ENCODE measurements at places on chromosomes 16 and 17.

DNA sequence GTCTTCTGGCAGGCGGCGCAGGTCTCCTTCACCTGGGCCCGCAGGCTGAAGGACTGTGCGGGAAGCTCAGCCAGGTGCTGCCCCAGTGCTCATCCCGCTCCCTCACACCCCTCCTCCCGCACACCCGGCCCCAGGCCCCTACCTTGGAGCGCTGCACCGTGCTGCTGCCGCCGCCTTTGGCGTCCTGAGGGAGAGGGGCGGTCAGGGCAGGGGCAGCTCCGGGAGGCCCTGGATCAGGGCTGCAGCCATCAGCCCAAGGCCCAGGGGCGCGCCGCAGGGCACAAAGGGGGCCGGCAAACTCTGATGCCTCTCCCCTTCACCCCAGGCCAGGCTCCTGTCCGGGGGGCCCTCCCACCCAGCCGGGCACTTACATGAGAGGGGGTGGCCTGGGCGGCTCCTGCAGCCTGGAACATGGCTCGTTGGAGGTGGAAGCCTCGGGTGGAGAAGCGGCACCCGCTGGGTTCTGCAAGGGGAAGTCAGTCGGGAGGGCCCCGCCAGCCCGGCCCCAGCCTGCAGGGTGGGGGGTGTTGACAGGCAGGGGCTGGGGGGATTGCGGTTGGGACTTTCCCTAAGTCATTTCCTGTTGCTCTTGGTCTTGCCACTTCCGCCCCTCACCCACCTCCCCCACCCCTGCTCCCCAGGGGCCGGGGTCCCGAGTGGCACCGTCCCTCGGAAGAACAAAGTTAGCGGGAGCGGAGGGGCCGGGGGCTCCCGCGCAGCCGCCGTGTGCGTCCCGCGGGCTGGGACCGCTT, 863 bp downstream of the LIMD2 start:
- no peak for DNase-seq

- DNase-seq: no peak
Measured at GRCh38 chr17:39095309-39095686, 56.1 kb downstream of the PLXDC1 start.

DNA sequence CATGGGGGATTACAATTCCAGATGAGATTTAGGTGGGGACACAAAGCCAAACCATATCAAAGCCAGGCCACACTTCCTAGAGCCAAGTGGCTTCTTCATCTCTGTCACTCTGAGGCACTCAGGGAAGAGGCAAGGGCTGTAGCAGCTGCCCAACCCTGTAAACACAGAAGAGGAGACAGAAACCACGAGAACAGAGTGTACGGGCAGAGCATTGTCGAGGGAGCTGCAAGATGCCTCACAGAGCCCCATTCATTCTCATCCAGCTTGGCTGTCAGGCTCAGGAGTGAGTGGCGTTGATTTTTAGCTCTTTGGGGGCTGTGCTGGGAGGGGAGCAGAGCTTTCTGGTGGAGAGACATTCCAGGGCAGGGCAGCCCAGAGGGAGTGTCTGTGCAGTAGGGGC, 117.2 kb upstream of the SALL1 start:
- DNase-seq: no peak

DNA sequence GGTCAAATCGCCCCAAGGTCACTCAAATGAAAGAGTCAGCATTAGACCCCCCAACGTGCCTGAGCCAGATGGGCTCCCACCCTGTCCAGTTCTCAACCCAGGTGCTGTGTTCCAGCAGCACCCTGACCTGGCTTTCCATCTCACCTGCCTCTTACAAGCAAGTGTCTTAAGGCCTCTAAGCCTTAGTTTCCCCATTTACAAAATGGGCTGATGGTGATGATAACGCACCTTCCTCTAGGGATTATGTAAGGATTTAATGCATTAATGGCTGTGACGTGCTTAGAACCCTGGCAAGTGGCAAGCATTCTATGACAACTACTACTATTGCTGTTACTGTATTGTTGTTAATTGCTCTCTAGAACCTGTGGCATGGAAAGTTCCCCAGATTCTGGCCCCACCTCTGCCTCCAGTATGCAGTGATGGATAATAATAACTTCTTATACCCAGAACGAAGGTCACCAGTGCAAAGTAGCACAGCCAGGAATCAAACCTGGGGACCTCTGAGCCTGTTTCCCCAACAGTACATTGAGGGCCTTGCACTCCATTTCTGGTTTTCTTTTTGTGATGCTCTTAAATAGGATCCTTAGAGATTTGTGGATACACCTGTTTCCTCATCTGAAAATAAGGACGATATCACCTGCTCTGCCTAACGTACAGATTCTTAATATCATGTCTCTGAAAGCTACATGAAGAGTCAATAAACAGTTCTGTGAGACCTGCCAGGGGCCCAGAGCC, 3.3 kb upstream of the SLC25A39 start:
- no peak for DNase-seq
